Glomerular endothelial cell (primary cell): ENCODE measurements at places on chromosomes 7 and 10.

DNA sequence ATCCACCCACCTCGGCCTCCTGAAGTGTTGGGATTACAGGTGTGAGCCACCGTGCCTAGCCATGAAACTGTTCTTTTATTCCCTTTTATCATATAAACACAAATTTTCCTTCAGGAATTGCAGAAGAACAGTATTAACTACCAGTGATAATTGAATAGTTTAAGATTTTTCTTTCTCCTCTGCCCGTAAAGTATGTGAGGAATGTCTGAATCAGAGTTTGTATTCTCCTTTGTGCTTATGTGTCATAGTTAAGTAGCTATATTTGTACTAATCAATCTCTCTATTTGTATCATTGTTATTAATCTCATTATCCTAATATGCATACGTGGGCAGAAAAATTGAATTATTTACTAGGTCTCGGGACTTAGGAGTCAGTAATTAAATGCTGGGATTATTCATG is 83.6 kb downstream of the ZNF277 start:
- no peak for DNase-seq

- no peak for DNase-seq
Measured at GRCh38 chr7:114653364-114654088, 238.9 kb downstream of the FOXP2 start.

DNA sequence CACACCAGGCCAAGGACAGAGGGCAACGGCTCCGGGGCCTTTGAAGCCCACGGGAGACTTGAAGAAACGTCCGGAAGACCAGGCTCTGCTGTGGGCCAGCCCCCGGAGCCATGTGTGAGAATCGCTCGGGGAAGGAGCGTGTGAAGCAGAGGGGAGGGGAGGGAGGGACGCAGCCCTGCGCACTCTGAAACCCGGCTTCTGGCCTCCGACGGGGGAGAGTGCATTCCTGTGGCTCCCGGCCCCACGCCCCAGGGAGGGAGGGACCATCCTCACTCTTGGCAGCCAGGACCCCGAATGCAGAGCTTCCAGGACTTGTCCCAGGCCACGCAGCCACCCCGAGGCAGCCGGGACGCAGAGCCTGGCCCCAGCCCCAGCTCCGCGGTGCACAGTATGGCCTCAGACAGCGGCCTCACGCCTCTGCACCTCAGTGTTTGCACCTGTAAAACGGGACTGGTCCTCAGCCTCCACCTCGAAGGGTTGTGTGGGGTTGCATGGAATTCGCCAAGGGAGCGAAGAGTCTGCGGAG is 67.4 kb downstream of the PDGFA start:
- no peak for DNase-seq

DNA sequence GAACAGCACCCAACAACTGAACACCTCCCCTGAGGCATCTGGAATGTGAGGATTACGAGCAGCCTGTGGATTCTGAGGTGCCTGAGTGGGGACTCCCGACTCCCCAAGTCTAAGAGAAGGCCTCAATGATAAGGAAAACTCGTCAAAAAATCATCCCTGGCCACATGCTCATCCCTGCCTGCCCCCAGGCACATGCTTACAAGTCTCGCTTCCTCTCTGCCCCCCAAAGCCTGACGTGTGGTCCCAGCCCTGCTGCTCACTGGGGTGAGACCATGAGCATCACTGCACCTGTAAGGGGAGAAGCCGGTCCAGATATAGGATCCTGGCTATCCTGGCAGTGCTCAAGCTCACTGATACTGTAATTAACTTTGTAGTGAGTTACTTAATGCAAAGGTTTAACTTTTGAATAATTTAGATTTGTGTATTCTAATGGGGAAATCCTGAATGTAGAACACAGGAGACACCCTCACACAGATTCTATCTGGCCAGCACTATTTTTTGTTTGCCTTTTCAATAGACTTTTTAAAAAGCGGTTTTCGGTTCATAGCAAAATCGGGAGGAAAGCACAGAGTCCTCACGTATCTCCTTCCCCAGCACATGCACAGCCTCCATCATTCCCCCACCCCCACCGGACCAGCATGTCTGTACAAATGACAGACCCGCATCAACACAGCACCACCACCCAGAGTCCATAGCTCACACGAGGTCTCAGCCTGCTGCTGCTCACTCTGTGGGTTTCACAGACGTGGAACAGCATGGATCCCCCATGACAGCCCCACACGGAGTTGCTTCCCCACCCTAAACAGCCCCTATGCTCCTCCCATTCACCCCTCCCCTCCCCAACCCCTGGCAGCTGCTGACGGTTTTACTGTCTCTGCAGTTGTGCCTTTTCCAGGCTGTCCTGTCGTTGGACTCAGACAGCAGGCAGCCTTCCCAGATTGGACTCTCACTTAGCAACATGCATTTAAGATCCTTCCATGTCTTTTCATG is 167.9 kb downstream of the DIP2C start:
- DNase-seq = no peak

DNA sequence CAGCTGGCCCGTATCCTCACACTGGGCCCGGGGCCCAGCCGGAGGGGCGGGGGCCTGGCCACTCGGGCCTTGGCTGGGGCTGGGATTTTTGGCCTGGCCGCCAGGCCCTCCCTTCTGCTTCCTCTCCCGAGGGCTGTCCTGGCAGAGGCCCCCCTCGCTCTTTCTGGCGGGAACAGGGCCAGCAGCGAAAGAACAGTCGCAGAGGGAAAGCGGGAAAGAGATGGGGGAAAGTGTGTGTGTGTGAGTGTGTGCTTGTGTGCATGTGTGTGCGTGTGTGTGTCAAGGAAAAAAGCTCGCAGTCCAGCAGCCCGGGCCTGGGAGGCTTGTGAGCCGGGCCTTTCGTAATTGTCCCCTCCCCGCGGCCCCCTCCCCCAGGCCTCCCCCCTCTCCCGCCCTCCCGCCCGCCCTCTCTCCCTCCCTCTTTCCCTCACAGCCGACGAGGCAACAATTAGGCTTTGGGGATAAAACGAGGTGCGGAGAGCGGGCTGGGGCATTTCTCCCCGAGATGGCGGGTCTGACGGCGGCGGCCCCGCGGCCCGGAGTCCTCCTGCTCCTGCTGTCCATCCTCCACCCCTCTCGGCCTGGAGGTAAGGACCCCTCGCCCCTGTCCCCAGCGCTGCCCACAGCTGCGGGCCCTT is at the start of gene ELN:
ELN (plus strand) TSS at position 491 of the 638 bp plus-strand sequence; CDS start at position 506, 15 bp downstream.
- no peak for DNase-seq

- DNase-seq = no peak
Measured at GRCh38 chr10:97737770-97738265, 890 bp downstream of the ZFYVE27 start.

DNA sequence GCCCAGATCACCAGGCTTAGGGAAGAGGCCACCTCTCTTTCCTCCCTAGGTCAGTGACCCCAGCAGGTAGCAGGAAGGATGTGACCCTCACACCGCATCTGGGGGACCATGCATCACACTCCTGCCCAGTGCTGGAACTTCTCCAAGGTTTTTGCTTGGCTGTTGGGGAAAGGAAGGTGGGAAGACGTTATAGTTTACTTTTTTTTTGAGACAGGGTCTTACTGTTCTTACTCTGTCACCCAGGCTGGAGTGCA is 8.6 kb downstream of the ZCCHC24 start:
- no peak for DNase-seq
